ENCODE measurements at places on chromosomes 2 and 18. TPM values are rescaled to one million over a fixed set of nuclear protein-coding genes. Genes with fewer than 3 reads are reported as not detected.

Gene UGT1A8
- not detected for polyA plus RNA-seq

Gene DSG1
- polyA plus RNA-seq, result 0.26 TPM

Gene WDR75
- 49.0 TPM for polyA plus RNA-seq

Gene KCNG2
- polyA plus RNA-seq, result 0.21 TPM

Gene PROKR1
- 1.4 TPM for polyA plus RNA-seq

Gene UBXN4
- polyA plus RNA-seq, result 95.9 TPM

Gene MAP3K19
- polyA plus RNA-seq, result not detected

Gene CAPN14
- 0.13 TPM for polyA plus RNA-seq

Gene SIX3
- not detected for polyA plus RNA-seq

Gene CDH7
- polyA plus RNA-seq, result 0.44 TPM

Gene CRYBA2
- not detected for polyA plus RNA-seq

Gene ACVR2A
- 26.7 TPM for polyA plus RNA-seq

Gene CTAGE1
- not detected for polyA plus RNA-seq

Gene CNGA3
- polyA plus RNA-seq, result 0.26 TPM

Gene CCDC141
- not detected for polyA plus RNA-seq

Gene STAT4
- 0.71 TPM for polyA plus RNA-seq

Gene MPV17
- 65.4 TPM for polyA plus RNA-seq

Gene OTOS
- polyA plus RNA-seq, result not detected

Gene SLC14A1
- 1.2 TPM for polyA plus RNA-seq

Gene ALLC
- not detected for polyA plus RNA-seq

Gene CHRND
- polyA plus RNA-seq, result 67.6 TPM

Gene AOX1
- 1.3 TPM for polyA plus RNA-seq

Gene ACADL
- polyA plus RNA-seq, result 7.3 TPM

Gene ZNF516
- polyA plus RNA-seq, result 46.3 TPM

Gene LRRTM1
- 0.38 TPM for polyA plus RNA-seq

Gene EMILIN1
- 43.1 TPM for polyA plus RNA-seq

Gene PARD3B
- polyA plus RNA-seq, result 9.1 TPM

All from muscle of arm (tissue), 14 donors.